ENCODE measurements at places on chromosomes 6 and 20.

DNA sequence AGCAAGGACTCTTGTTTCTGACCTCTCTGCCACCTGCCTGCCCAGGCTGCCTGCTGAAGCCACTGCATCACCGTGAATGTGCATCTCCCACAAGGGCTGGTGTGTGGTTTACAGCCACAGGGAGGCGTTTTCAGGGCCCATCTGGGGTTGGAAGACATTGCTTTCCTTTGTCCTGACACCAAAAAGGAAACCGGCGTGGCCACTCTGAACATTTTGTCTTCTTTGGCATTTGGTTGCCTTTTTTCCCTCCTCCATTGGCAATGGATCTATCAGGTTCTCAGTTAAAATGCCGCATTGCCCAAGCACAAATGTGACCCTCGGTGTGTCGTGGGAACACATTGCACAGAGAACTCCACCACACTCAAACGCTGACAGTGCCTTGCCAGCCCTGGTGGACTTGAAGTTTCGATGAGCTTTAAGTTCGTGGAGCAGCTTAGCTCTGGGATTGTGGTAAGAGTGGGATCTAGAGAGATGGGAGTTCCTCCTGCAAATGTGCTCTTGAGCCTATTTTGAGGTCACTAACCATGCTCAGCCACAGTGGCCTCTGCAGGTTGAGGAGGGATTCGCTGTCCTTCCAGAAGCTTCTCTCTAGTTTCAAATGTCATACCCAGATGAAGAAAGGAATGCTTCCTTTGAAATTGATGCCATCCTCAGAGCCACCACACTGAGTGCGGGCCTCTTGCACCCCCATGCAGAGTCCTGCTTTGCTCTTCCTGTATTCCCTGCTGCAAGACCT is 14.8 kb upstream of the PCK1 start:
- DNase-seq = no peak

GRCh38 chr20:42392442-42392841 is 774.3 kb upstream of the CHD6 start:
- DNase-seq = no peak

GRCh38 chr6:113411011-113411410 is 446.1 kb upstream of the MARCKS start:
- DNase-seq = no peak

DNA sequence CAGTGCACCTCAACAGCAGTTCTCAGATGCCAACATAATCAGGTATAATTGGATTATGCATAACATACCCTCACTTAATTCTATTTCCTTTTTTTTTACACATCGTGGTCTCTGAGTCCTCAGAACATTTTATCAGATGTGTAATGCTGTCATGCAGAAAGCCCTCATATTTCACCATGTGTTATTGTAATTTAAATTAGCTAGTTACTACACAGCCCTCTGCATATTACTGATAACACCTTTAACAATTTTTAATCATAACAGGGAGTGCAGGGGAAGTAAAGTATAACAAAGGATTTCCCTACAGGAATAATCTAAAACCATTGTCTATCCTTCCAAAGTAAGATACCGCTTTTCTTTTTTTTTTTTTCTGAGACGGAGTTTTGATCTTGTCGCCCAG is 91.9 kb upstream of the CCDC28A start:
- DNase-seq = no peak

GRCh38 chr6:169850154-169850553 is 98.7 kb downstream of the ERMARD start:
- DNase-seq = no peak

DNA sequence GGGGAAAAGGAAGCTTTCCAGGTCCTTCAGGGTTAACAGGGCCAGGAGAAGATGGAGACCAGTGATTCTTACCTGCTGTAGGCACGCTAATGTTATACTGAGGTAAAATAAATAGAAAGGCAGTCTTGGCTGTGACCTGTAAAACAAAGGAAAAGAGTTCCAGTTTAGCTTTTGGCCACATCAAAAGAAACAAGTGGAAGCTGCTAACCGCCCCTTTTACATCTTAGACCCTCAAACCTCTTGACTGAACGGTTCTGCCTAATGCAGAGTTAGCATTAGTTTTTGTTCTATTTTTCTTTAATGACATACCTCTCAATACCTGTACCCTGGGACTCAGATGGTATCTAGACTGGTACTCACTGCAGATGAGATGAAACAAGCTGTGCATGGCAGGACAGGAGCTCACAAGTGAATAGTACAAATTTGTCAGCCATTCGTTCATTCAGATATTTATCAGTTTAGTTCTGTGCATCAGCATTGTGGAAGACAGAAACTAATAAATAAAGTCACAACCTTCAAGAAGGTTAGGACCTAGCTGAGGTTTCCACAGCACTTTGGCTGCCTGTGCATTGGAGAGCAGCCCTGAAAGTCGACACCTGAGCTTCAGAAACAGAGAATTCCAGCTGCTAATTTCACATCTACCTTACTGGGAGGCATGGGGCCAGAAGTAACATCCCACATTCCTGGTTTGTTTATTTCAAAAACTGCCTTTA is 41.0 kb downstream of the TRAM2 start:
- DNase-seq = no peak

Measured in stromal cell of bone marrow (primary cell).